ENCODE measurements at places on chromosomes 2 and 18.

- no peak for DNase-seq
These were observed 133.7 kb downstream of the ALPK2 start for GRCh38 chr18:58495207-58495606.

- DNase-seq = no peak
These were observed 107.1 kb upstream of the STK17B start for GRCh38 chr2:196278491-196278911.

- no peak for DNase-seq
These were observed 137.7 kb upstream of the TWIST2 start for GRCh38 chr2:238710032-238710735.

- DNase-seq = peak; percentile 3
These were observed 267.8 kb downstream of the TSN start for GRCh38 chr2:122023059-122023864.

DNA sequence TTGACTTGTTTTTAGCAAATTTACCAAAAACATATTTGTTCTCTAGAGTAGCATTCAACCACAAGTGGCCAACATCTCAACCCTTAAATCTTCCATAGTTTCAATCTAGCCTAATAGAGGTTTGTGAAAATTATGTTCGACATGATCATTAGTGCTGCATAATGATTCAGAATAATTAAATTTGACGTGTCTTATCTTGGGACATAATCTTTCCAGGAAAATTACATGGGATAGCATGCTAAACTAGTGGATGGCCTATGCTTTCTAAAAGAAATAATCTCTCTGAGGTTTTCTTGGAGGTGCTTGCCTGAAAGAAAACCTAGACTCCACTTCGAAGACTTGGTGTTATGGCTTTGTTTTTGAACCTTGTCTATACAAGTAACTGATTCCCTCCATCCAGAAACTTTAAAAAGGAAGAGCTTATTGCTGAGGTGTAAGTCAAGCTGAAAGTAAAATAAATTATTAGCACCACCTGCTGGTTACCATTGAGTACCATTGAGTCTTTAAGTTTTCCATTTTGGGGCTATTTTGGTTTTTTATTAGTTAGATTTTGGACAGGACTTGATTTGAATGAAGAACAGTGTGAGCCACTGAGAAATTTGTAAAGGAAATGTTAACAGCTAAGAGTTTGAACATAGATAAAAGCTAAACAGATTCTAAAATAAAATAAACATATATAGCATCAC is 32.7 kb downstream of the COX7A2L start:
- DNase-seq = no peak

DNA sequence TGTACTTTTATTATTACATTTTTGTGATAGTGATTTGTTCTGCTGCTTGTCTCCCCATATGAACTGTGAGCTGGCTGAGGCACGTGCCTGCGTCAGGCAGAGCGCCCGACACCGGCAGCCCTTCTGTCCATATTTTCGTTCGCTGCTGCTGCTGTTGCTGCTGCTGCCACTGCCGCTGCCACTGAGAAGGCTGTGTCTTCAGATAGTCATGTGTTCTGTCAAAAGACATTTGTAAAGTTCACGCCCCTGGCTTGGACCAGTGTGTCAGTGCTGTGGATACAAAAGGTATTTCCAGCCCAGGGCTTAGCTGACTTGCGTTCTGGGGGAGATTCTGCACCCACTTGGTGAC is 47.0 kb downstream of the TWIST2 start:
- no peak for DNase-seq

- no peak for DNase-seq
These were observed 99.7 kb upstream of the ID2 start for GRCh38 chr2:8582191-8582590.

GRCh38 chr2:25582077-25582830 is 91.1 kb downstream of the DTNB start:
- DNase-seq = no peak

- DNase-seq = no peak
These were observed 19.3 kb upstream of the OSR1 start for GRCh38 chr2:19377717-19378116.

GRCh38 chr2:181123798-181124231 is 143.4 kb downstream of the UBE2E3 start:
- no peak for DNase-seq

DNA sequence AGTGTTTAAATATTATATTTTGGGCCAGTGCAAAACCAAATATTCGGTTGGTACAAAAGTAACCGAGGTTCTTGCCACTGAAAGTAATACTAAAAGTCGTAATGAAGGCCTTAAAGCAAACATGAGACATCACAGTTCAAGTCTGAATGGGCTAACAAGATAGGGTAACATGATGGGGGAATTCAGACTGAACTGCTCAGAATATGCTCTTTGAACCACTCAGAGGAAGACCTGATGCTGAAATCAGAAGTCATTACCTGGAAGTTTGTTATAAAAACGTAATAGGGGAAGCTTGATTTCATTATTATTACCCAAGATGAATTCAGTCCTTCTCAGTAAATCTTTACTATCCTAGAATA is 26.6 kb downstream of the CDKL4 start:
- no peak for DNase-seq

GRCh38 chr2:50596515-50596914 is 435.4 kb downstream of the NRXN1 start:
- no peak for DNase-seq

DNA sequence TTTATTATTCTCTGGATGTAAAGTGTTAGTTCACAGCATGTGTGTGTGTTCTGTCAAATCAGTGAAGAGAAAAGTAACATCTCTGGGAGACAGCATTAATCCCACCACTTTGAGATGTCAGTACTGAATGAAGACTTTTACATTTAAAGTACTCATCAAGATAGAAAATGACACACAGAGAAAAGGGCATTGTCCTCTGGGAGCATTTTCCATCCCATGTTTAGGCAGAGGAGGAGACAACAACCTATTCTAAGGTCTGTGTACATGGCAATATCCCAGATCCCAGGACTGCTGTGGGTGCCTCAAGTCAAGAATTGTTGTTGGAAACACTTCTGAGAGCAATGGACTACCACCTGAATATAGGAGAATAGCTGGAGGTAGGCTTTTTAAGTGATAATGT is 201.5 kb downstream of the PPP1R1C start:
- no peak for DNase-seq

GRCh38 chr2:222569826-222570225 is 86.1 kb downstream of the FARSB start:
- DNase-seq = no peak

- DNase-seq = no peak
These were observed 236.8 kb upstream of the TNP1 start for GRCh38 chr2:217096474-217097225.

DNA sequence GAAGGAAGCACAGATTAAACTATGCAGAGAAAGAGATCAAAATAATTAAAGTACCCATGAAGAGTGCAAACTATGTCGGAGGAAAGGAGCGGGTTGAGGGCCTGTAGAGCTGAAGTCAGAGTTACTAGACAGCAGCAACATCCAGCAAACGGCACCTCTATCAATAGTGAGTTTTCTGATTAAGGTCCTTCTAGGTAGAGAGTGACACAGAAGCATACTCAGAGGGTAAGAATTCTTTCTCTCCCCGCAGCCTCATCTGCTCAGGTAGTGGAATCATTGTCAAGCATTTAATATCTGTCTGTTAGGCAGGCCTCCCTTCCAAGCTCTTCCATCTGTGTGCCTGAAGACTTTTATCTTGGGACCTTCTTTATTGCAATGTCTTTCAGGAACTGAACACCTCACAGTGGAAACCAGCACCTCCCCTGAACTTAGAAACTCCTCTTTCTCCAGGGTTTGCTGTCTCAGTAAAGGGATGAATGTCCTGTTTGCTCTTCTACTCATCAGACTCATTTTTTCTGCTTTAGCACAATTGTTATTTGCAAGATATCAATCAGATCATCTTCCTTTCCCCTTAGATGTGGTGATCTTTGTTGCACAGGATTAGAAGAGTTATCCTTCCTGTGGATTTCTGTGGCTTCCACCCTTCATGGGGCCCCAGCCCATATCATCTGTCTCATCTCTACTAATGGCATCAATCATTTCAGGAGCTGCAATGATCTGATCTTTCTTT is 28.8 kb downstream of the SP140 start:
- DNase-seq = no peak

- DNase-seq = peak; percentile 29
These were observed 771.2 kb upstream of the LINC00305 start for GRCh38 chr18:64919971-64920570.

DNA sequence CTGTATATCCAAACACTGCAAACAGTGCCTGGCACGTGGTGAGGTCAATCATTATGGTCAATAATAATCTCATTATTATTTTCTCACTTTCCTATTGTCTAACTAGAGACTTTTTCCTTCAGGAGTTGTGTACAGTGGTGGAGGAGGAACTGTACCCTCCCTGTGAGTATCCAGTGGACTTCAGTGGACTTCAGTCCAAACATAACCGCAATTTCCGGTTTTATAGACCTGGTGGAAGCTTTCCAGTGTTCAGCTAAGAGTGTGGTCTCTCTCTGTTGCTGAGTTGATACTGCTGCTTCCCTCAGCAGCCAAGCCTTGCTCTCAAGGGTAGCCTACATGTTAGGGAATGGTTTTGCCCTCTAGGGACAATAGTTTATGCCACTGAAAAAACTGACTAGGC is 447.1 kb downstream of the TMEM182 start:
- DNase-seq = no peak

DNA sequence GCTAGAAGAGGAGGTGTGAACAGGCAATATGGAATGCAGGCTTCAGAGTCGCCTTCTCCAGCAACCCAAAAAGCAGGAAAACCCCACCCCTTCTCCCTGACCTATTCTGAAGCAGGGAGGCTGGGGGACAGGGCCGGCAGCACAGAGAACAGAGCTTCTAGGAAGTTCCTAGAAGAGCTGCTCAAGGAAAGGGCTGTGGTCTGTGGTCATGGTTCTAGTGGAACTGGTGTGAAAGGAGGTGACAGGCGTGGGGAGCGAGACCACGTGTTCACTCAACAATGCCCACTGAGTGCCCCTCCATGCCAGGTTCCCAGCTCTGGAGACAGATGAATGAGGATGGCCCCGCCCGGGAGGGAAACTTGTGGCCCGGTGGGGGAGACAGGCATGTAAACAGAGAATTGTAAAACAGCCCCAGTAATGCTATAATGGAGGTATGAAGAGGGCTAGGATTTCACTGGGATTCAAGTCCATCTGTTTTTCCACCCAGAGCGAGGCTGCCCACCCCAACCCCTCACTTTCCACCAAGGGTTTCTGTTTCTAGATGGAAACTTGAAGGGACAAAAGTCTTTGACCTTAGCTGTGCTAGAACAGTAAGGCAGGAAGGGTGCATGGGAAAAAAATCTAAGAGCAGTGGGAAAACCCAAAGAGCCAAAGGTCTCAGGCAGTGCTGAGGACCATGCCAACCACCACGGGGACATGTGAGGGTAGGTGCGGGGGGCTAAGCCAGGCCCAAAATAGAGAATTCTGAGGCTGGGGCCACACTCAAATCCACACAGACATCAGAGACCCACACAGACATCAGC is 71.8 kb downstream of the TNS1 start:
- no peak for DNase-seq

- no peak for DNase-seq
These were observed 1834.1 kb upstream of the CELF4 start for GRCh38 chr18:39399662-39400061.

- no peak for DNase-seq
These were observed 22.5 kb upstream of the ACYP2 start for GRCh38 chr2:54092940-54093339.

- no peak for DNase-seq
These were observed 19.2 kb upstream of the PCBP1 start for GRCh38 chr2:70068119-70068518.

GRCh38 chr18:73674125-73674865 is 473.3 kb downstream of the FBXO15 start:
- no peak for DNase-seq

DNA sequence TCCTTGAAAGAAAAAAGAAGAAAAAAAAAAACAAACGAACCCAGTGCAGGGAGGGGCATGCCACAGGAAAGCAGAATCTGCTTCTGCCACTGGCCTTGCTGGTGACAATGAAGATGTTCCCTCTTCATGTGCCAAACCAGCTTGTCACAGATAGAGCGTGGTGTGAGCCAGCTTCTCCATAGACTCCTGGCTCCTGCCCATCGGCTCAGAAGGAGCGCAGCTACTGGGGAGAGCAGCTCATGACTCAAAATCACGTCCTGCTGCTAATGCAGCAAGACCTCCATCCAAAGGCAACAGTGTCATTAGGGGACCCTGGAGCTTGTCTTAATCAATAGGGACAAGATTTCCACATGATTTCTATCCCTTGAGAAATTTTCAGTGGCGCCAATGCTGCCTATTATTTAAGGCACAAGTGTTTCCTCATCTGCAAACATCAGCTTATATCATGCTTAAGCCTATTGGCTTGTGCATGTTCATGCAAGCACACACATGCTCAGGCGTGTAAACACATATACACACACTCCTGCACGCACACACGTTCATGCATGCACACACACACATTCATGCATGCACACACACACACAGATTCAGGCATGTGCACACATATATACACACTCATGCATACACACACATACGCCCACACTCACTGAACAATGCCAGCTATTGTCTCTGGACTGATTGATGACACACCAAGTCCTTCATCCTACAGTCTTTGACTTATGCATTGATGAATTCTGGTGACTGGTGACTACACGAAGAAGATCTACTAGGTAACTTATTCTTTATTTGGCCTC is 682.0 kb upstream of the ID2 start:
- DNase-seq = no peak

DNA sequence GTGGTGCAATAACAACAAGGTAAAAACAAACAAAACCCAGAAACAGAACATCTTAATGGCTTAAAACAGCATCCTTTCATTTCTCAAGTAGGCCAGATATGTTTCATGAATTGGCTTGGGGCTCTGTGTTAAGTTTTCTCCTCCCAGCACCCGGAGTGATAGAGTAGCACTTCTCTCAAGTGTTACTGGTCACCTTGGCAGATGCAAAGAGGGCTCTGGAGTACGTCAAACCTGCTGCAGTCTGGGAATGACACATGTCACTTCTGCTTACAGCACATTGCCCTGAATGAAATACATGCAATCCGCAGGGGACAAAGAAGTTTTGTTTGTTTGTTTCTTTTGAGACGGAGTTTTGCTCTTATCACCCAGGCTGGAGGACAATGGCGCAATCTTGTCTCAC is 639.3 kb downstream of the CNTNAP5 start:
- no peak for DNase-seq

- DNase-seq = no peak
These were observed 12.7 kb upstream of the GPC1 start for GRCh38 chr2:240422658-240423329.

DNA sequence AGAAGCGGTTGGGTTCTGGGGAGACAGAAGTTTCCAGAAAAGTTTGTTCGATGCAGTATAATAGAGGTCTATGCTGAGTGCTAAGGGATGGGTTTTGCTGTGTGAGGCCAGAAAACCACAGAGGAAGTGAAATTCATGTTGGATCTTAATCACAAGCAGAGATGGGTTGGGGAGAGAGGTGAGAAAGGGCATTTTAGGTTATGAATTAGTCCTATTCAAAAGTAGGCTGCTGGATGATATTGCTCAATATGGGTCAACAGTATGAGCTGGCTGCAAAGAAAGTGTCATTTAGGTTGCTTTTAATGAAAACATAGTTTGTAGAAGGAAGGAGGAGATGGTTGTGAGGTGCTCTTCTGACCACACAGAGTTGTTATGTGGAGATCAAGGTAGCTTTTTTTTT is 118.8 kb upstream of the LHCGR start:
- no peak for DNase-seq

- no peak for DNase-seq
These were observed 27.8 kb downstream of the CACNB4 start for GRCh38 chr2:152071092-152071491.

- DNase-seq = no peak
These were observed 164.4 kb upstream of the SESTD1 start for GRCh38 chr2:179429060-179429471.

- no peak for DNase-seq
These were observed 61.8 kb downstream of the COX7A2L start for GRCh38 chr2:42298996-42299754.
